ENCODE measurements at places on chromosomes 1 and 21.

GRCh38 chr21:37551331-37551992, 184.9 kb downstream of the DYRK1A start:
- DNase-seq = no peak

DNA sequence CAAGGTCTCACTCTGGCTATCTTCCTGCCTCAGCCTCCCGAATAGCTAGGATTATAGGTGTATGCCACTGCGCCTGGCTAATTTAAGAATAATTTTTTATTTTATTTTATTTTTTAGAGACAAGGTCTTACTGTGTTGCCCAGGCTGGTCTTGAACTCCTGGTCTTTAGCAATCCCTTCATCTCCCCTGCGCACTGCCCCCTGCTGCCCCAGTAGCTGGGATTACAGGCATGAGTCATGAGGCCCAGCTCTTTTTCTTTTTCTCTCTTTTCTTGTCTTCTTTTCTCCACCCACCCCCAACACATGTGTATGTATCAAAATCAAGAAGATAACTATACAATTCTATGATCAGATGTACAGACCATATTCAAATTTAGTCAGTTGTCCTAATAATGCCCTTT, 87.2 kb downstream of the PEX14 start:
- peak; percentile 11 for DNase-seq

- no peak for DNase-seq
Measured at GRCh38 chr1:209655411-209656231, 3.4 kb upstream of the LAMB3 start.

DNA sequence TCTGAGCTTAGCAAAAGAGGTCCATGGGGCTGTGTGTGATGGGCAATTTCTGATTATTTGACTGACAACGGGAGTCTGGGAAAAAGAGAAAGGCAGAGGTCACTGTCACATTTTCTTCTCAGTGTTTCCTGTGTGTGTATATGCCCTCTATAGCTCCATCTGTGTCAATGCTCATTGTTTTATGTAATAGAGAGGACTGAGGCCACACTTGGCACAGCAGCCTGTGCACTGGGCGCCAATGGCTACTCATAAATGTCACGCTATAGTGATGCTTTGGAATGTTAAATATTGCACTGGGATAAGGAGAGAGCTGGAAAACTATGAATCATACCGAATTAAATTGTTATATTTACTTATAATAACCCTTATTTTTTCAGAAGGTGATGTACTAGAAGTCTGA, 365.4 kb downstream of the NEGR1 start:
- no peak for DNase-seq

DNA sequence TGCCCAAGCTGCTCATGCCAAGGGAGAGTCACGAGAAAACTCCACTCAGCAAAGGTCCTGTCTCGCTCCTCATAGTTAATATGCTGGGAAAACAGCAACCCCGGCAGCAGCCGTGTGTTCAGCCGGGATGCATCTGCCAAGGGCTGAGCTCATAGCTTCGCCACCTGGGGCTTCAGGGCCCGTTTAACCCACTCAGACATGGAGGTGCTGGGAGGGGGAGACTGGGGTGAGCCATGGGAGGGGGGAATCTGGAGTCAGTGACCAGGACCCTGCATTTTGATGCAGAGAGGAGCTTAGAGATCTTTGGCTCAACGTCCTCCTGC, 283.4 kb downstream of the PTPRU start:
- no peak for DNase-seq

DNA sequence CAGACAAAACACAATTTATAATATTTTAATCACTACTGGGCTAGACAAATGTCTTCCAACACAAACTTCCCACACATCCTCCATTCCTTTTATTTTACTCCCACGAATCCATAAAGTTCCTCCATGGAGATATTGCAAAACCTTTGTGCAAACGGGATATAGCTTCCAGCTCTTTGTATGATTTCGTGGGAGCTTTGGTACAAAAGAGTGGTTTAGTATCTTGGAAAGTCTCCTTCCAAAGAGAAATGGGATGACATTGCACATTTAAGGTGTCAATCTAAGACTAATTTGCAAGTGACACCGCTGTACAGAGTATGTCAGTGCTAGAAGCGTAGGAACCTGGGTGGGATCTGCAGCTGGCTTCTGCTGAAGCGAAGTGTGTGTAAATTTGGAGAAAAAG, 455.2 kb upstream of the RUNX1 start:
- no peak for DNase-seq

- DNase-seq = no peak
Measured at GRCh38 chr1:41153750-41154274, 88.3 kb downstream of the SCMH1 start.

DNA sequence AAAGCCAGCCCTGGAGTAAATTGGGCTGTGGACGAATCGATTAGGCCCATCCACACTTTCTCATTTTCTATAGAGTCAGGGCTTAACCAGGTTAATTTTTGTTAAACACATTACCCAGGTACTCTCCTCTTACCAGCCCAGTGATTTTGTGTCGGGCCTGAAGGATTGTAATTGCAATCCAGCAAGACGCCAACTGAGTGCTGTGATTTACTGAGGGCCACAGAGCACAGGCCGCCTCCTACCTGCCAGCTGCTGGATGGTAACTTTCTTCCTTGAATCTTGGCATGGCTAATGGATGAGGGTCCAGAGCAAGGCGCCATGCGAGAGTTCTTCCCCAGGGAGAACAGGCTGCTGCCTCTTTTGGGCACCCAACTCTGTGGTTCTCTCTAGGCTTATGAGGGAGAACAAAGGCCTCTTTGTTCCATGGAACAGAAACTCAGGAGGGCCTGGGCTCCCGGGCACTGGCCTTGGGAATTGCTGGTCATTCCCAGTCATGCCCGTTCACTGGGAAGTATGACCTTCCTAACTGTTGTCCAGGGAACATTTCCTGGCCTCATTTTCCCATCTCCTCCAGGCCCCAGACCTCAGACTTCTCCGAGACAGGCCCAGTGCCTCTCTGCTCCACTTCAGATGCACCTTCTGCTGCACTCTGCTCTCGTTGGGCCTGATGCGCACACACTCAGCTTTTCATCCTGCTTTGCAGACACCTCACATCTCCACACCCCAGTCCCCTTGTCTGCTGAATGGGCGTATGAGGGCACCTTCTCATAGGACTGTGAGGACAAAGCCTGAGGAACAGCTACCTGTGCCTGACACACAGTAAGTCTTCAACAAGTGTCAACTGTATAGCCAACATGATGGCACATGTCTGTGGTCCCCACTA, 57.3 kb downstream of the SYF2 start:
- no peak for DNase-seq

GRCh38 chr1:155840386-155840785, 16.6 kb downstream of the GON4L start:
- no peak for DNase-seq

DNA sequence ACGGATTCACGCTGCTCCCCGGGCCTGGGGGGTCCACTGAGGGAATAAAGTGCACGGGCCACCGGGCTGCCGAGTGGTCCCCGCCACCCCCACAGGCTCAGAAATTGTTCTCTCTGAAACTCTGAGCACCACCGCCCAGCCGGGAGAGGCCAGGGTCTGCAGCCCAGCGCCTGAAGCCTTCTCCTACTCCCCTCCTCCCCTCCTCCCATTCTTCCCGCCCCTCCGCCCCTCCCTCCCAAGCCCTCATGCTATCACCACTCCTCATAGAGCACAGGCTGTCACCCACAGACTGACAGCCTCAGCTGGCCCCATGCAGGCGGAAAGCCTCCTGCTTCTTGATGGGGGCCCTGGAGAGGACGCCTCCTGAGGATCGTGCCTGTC, 707 bp upstream of the GPR153 start:
- no peak for DNase-seq

DNA sequence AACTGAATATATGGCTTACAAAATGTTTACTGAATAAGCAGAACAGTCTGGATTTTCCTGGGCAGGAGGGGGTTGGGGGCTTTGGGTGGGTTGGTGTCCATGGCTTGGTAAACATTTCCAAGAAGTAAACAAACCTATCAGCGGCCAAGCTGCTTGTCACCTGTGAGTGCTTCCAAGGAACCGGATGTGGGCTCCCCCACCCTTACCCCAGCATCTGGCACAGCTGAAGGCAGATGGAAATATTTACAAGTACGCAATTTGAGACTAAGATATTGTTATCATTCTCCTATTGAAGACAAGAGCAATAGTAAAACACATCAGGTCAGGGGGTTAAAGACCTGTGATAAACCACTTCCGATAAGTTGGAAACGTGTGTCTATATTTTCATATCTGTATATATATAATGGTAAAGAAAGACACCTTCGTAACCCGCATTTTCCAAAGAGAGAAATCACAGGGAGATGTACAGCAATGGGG, at the start of gene CLCA1:
CLCA1 (plus strand) TSS at position 427 of the 477 bp plus-strand sequence; CDS start at position 472, 45 bp downstream.
- no peak for DNase-seq

DNA sequence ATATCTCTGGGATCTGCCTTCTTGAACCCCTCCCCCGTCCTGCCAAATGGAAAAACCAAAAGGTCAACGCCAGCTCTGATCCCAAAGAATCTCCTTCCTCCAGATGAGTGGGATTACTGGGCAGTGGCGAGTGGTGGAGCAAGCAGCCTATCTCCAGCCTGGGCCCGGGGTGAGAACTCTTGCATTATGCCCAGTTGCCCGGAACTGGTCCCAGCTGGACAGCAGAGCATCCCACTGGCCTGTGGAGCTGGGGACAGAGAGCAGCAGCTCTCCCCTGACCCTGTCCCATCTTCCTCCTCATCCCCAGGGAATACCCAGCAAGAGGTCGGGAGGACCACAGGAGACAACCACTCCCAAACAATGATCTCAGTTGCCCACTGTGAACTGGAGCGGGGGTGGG, 130.5 kb downstream of the TMEM53 start:
- no peak for DNase-seq

DNA sequence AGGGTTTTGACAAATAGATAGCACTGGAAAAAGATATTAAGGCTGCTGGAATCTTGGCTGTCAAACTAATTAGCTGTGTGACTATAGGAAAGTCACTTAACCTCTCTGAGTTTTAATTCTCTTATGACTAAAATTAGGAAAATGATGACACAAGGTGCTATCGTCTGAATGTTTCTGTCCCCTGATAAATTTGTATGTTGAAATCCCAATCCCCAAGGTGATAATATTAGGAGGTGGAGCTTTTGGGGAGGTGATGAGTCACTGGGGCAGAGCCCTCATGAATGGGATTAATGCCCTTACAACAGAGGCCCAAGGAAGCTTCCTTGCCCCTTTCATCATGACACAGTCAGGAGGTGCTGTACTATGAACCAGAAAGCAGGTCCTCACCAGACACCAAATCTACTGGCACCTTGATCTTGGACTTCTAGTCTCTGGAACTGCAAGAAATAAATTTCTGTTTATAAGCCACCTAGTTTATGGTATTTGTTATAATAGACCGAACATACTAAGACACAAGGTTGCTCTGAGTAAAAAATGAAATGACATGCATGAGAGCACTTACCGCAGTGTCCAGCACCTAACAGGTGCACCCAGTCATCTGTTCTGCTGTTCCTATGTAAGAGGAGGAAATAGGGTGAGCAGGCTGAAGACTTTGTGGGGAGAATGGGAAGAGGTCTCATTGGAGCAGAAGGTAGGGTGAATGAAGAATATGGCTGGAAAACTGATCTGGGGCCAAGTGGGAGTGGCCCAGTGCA, 26.3 kb upstream of the DISP1 start:
- DNase-seq = no peak

- no peak for DNase-seq
Measured at GRCh38 chr1:167864392-167865032, 49.4 kb downstream of the ADCY10 start.

GRCh38 chr1:195195423-195196057, 1412.7 kb downstream of the KCNT2 start:
- DNase-seq = peak; percentile 5

DNA sequence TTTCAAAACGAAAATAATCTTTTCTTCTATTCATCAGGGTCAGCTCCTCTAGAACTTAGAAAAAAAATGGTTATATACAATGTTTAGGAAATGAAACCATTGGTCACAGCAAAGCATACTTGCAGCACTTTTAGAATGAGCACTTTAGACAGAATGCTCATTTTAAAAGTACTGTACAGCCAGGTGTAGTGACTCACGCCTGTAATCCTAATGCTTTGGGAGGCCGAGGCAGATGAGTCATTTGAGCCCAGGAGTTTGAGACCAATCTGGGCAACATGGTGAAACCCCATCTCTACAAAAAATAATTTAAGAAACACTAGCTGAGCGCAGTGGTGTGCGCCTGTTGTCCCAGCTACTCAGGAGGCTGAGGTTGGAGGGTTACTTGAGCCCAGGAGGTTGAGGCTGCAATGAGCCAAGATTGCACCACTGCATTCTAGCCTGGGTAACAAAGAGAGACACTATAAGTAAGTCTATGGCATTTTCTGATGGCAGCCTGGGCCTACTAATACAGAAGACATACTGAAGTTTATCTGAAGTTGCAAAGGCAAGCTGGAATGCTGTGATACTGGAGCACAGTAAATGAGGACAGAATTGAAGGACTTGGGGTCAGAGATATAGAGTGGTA, 48.9 kb upstream of the ZNF326 start:
- no peak for DNase-seq

GRCh38 chr1:179591592-179592580, at the start of gene TDRD5:
Gene TDRD5 (plus strand): TSS chr1:179591832. CDS start chr1:179592616, 784 bp downstream.
- no peak for DNase-seq

- DNase-seq = no peak
Measured at GRCh38 chr1:9320520-9321479, 28.1 kb downstream of the SPSB1 start.

- DNase-seq = no peak
Measured at GRCh38 chr1:197915260-197915861, 1.8 kb upstream of the LHX9 start.

- no peak for DNase-seq
Measured at GRCh38 chr1:248913933-248914332, 7.9 kb downstream of the PGBD2 start.

GRCh38 chr1:183685112-183685713, 32.1 kb upstream of the APOBEC4 start:
- peak; percentile 66 for DNase-seq

GRCh38 chr1:34415140-34415539, 238.4 kb downstream of the C1orf94 start:
- DNase-seq = no peak

GRCh38 chr21:21915816-21916215, 917.6 kb downstream of the NCAM2 start:
- DNase-seq = no peak

- no peak for DNase-seq
Measured at GRCh38 chr1:32554288-32554687, 15.1 kb downstream of the ZBTB8A start.

GRCh38 chr1:89736937-89737733, 83.7 kb upstream of the LRRC8D start:
- no peak for DNase-seq

DNA sequence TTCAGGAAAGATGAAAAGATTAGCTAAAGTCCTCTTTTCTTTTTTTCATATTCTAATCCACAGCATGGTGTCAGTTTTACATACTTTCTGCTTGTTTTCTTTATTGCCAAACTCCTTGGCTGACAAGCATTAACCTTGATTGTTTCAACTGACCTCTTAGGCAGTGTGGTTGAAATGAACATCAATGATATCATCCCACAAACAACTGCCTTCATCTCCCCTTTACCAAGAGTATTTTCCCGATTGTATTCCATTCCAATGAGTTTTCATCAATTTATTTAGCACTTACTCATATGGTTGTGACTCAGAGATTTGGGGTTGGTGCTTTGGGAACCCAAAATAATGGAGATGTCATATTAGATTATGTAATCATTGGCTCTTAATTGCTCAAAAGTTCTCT, 71.8 kb downstream of the SPAG17 start:
- no peak for DNase-seq

GRCh38 chr21:28135646-28136045, 857.0 kb downstream of the LTN1 start:
- DNase-seq = no peak

- no peak for DNase-seq
Measured at GRCh38 chr21:31403596-31404333, 59.7 kb upstream of the TIAM1 start.
